Omental fat pad (tissue), 4 donors: ENCODE measurements at places on chromosomes 5 and 9.

DNA sequence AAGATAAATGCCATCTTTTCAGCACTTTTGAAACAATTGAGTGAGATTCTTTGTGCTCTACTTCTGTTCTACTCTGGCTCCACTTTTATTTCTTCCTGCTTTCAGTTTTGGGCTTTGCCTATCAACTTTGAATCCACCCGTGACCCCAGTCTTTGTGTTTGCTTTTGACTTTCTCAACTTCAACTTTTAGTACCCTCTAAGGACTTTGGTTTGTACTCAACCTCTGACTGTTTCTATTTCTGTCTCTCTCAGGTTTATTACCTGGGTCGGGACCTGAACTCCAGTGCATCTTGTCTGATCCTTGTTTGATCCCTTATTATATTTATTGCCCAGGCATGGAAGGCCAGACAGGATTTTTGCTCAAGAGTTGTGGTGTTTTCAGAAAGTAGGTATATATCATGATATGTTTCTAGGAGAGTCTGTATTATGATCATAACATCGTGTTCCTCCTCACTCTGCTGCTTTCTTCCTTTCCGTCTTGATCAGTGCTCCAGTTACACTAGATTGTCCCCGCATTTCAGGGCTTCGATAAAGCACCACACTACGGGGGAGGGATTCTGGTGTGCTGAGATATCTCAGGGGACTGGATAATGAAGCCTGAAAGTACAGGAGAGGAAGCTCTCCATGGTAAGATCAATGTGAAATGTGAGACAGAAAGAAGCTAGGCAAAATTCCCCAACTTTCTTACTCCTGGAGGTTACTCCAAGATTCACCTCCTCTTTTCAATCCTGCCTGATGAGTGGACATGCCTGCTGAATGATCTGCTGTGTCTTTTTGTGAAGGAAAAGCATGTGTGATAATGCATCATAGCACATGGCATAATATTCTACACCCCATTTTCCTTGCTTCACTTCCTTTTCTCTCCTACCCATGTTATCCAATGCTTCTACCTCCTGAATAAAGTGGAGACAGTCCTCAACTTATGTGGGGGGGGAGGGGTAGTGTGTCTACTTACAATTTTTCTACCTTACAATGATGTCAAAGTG lies 155.5 kb upstream of the GRIN3A start:
- no peak for DNase-seq

GRCh38 chr5:111741278-111741677 lies 15.7 kb downstream of the NREP start:
- no peak for DNase-seq

GRCh38 chr5:1873243-1873959 lies 9.3 kb downstream of the IRX4 start:
- DNase-seq, result no peak

GRCh38 chr5:95988094-95988493 lies 26.4 kb upstream of the ELL2 start:
- no peak for DNase-seq

DNA sequence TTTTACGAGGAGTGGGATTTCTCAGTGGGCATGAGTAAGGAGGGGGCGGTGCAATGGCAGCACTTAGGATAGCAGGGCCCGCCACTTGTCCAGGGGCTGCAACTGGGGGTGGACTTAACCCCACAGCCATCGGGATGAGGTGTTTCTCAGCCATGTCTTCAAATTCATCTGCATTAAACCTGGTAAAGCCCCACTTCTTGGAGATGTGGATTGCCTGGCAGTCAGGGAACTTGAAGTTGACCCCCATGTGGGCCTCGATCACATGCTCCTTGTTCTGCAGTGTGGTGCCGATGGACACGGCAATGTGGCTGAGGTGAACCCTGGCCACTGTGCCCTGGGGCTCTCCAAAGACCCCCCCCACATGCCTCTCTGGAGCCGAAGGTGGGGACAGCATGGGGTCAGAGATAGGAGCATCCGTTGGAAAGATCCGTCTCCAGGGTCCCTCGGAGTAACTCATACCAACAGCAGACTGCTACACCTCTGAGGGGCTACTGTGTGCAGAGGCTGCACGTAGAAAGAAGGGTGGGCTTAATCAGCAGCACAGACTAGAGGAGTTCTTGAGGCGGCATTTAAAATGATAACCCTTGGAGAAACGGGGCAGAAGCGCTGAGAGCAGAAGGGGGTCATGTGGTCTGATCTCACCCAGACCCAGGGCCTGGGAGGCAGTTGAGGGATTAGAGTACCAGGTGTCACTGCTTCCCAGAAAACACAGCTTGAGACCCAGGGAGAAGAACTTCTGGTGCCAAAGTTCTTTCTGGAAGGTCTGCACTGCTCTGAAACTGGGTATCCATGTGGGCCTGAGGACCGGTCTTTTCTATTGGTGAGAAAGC lies 141.4 kb downstream of the MTX3 start:
- DNase-seq, result no peak

DNA sequence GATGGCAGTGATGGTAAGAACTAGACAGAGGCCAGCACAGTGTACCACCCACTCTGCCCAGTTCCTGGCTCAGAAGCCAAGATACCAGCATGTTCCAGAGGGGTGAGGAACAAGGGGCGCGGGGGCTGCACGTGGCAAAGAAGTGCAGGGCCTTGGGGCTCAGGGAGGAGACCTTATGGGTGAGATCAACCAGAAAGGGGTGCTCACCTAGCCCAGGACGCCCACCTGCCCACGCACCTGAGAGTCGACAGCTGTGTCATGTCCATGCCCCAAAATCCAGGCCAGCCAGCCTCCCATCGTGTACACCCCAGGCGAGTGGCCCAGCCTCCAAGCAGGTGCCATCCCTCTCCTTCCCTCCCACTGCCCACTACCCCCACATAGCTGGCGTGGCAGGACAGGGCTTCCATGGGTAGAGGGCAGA lies 34.9 kb downstream of the BICD2 start:
- no peak for DNase-seq

DNA sequence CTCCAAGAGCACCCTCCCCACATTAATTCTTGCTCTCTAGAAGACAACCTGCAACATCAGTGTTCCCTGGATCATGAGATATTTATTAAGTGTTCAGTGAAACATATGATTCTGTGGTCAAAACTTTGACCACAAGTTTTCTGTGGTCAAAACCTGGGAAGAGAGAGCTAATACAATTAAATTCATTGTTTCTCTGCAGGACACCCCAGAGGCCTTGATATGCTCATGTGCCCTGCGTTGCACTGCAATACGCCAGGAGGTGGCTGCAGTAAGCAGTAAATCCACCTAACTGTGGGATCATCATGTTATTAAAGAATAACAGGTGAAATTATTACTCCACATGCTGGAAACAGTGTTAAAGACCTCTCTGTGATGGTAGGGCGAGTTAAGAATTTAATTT lies 109.3 kb upstream of the SPDL1 start:
- no peak for DNase-seq

GRCh38 chr5:88540471-88541115 lies 271.9 kb upstream of the TMEM161B start:
- DNase-seq, result no peak

- peak; percentile 5 for DNase-seq
These were observed 138.4 kb upstream of the IER5L start for GRCh38 chr9:129316281-129317030.

DNA sequence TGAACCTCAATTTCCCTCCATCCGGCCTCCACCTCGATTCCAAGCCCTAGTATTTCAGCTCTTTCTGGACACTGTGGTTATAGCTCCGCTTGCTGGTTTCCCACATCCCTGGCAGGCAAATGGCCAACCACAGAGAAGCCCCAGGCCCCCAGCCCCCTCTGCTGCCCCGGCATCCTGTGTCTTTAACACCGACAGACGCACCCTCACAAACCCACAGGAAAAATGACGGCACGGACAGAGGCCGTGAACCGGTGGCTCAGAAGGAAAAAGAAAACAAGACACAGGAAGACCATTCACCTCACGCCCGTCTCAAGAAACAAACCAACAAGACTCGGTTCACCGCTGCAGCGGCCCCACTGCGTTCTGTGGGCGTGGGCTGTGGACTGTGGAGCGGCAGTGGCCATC lies 1.5 kb upstream of the CLIC3 start:
- no peak for DNase-seq
